ENCODE measurements at places on chromosomes 11 and 22. TPM values are rescaled to one million over a fixed set of nuclear protein-coding genes. Genes with fewer than 3 reads are reported as not detected.

- no peaks in the 10 kb centered on the region for H3K36me3 ChIP-seq
- DNase-seq = no peak
- H3K27me3 ChIP-seq = no peaks in the 10 kb centered on the region
- H3K4me3 ChIP-seq = no peak overlapping the region
- no peak overlapping the region for H3K27ac ChIP-seq
These were observed 38.5 kb upstream of the LRRC4C start for GRCh38 chr11:41497974-41498373.

DNA sequence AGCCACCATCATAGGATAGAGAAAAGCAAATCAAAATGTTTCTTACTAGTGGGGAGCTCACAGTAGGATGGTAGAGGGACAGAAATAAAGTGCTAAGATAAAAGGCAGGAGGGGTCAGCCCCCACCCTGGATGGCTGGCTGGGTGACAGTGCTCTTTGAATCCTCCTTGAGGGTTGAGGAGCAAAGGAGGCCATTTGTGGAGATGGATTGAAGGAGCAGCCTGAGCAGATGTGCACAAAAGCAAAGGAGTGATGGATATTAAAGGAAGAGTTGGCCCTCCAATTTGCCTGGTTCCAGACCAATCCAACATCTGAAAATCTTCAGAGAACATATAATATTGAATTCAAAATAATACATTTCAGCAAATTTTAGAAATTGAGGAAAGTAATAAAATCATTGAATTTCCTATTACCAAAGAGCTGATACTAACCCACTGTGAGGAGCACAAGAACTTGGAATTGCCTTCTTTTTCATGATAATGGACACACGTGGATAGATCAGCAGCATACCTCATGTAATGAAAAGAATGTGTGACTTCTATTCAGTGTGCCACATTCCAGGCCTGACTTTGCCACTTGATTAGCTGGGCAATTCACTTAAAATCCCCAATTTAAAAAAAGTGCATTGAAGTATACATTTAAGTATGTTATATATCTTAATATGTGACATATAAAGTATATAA is 287.0 kb downstream of the FAT3 start:
- DNase-seq = no peak
- no peaks in the 10 kb centered on the region for H3K36me3 ChIP-seq
- no peak overlapping the region for H3K4me3 ChIP-seq
- no peaks in the 10 kb centered on the region for H3K27me3 ChIP-seq
- no peaks in the 10 kb centered on the region for H3K4me1 ChIP-seq

Gene SIAE
- 5.2 TPM for total RNA-seq

Gene OR10D3
- total RNA-seq = not detected

DNA sequence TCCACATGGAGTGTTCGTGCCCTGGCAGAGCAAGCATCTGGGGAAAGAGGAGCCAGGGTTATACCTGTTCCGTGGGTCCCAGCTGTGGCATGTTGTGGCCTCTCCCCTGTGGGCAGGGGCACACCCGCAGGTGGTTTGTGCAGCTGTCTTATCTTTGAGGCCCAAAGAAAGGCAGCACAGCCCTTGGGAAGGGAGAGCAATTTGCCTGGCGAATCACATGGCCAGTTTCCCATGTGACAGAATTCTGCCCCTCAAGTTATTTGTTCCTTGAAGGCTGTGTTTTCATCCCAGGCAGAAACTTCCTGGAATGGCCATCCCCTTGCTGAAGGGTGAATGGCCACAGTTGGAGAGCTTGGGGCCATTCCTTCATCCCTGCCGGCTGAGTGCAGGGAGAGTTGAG is 16.4 kb upstream of the COX8A start:
- H3K27ac ChIP-seq = no peak overlapping the region
- H3K36me3 ChIP-seq = peaks cover 14% of the 10 kb centered on the region
- H3K27me3 ChIP-seq = no peaks in the 10 kb centered on the region
- peaks cover 29% of the 10 kb centered on the region for H3K4me1 ChIP-seq

GRCh38 chr11:9669954-9670353 is 6.1 kb downstream of the SWAP70 start:
- H3K4me3 ChIP-seq = no peak overlapping the region
- DNase-seq = no peak
- H3K27ac ChIP-seq = no peak overlapping the region
- H3K27me3 ChIP-seq = no peaks in the 10 kb centered on the region

- DNase-seq = no peak
- no peaks in the 10 kb centered on the region for H3K36me3 ChIP-seq
- H3K27ac ChIP-seq = no peak overlapping the region
These were observed 13.1 kb downstream of the C11orf96 start for GRCh38 chr11:43955381-43956118.

DNA sequence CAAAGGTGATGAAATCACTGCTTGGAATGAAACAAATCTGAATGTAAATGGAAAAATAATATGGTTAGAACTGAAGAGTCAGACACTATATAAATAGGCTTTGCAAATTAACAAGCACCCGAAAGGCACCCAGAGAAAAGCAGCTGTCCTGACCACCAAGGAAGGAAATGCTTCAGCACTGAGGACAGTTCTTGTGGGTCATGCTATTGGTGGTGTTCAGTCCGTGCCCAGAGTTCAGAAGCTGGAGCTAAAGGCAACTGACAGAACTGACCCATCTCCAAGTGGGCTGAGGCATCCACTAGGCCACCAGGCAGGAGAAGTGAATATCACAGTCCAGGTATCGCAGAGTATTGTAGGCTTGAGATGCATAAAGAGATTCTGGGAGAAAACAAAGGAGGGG is 208.9 kb downstream of the OPCML start:
- DNase-seq = no peak
- H3K36me3 ChIP-seq = no peaks in the 10 kb centered on the region
- H3K4me1 ChIP-seq = no peaks in the 10 kb centered on the region
- no peak overlapping the region for H3K4me3 ChIP-seq
- no peak overlapping the region for H3K27ac ChIP-seq

DNA sequence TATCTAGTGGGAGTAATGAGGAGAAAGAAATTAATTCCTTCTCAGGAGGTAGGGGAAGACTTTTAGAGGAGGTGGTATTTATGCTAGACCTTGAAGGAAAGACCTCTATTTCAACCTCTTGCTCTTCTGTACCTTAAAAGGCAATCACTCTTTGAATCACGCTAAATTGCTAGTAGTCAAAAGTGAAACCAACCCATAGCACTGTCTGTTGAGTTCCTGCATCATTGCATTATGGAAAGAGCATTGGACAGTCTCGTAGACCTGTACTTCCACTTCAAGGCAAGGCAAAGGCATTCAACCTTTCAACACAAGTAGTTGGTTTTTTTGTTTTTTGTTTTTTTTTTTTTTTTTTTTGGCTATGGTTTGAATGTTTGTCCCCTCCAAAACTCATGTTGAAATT is 770.4 kb downstream of the ETS1 start:
- H3K36me3 ChIP-seq = no peaks in the 10 kb centered on the region
- no peaks in the 10 kb centered on the region for H3K4me1 ChIP-seq
- H3K27me3 ChIP-seq = no peaks in the 10 kb centered on the region
- H3K4me3 ChIP-seq = no peak overlapping the region
- no peak for DNase-seq

GRCh38 chr11:43567396-43567975 is 113.1 kb upstream of the HSD17B12 start:
- no peak overlapping the region for H3K4me3 ChIP-seq
- no peak for DNase-seq
- H3K4me1 ChIP-seq = no peaks in the 10 kb centered on the region
- no peak overlapping the region for H3K27ac ChIP-seq

DNA sequence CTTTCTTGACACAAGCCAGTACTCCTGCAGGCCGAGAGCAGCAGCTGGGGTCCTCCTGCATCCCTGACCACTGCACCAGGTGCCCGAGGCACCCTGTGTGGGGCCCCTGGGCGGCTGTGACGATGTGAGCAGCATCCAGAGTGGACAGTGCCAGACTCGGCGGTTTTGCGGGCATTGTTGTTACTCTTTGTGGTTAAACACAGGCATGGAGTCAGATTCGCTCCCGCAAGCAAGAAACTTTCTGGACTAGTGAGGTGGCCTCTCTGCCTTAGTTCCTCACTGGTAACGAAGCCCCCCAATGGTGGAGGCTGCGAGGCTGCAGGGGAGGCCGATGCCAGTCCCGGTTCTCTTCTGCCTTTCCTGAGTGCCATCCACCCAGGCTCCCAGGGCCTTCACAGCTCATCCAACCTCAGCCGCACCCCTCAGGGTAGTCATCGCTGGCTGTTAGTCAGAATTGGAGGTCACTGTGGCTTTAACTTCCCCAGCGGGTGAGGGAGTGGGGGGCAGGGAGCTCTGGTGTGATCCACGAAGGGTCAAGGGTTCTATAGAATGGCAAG is 3.7 kb upstream of the CLDN5 start:
- H3K4me1 ChIP-seq = no peaks in the 10 kb centered on the region
- H3K27me3 ChIP-seq = peaks cover 7% of the 10 kb centered on the region
- H3K36me3 ChIP-seq = no peaks in the 10 kb centered on the region
- no peak overlapping the region for H3K27ac ChIP-seq
- no peak for DNase-seq
- H3K4me3 ChIP-seq = no peak overlapping the region

Gene GVQW3
- 2.5 TPM for total RNA-seq

DNA sequence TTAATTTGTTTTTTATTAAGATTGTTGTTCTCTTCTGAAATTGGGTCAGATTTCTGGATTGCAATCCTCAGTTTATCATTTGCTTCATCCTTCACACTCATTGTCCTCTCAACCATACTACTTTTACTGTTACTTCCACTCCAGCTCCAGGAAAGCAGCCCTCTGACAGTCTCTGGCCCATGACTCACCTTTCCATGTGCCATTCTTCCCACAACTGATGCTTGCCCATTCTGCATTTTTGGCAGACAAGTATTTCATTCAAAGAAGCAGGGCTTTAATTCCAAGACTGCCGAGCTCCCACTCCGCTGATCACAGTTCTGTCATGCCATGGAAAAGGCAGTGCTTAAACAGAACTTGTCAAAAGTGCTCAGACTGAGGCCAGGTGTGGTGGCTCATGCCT is 139.2 kb downstream of the WNT11 start:
- H3K4me1 ChIP-seq = no peaks in the 10 kb centered on the region
- no peaks in the 10 kb centered on the region for H3K27me3 ChIP-seq
- no peak overlapping the region for H3K4me3 ChIP-seq
- no peak for DNase-seq
- no peak overlapping the region for H3K27ac ChIP-seq

Gene PANX3
- total RNA-seq = not detected

Gene LMNTD2
- total RNA-seq = 2.4 TPM

Gene HBG2
- not detected for total RNA-seq

Gene MRGPRF
- total RNA-seq = not detected

Gene SCUBE2
- total RNA-seq = not detected

DNA sequence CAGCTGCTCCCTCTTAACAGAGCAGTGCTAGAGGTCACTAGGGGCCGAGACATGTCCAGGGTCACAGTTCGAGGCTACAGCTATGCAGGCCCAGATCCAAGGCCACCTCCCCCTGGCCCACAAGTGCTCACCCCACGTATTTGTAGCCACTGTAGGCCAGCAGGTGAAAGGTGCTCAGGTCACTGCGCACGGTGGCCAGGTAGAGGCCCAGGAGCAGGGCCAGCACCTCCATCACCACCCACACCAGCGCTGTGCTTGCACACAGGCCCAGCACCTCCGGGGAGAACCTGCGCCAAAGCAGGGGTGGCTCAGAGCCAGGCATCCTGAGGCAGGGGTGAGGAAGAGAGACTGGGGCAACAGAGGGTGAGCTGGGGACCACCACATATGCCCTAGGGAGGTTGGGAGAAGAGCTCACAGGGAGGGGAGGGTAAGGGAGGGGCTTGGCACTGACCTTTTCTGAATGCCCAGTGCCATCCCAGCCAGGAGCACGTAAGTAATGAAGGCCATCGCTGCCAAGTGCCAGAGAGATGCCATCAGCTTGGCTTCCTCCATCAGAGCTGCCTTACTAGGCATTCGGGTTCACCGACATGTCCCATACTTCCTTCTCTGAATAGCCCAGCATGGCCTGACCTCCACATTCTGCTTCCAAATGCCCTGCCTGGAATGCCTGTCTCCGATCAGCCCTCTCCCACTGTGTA is 3.5 kb downstream of the YIF1A start:
- no peaks in the 10 kb centered on the region for H3K36me3 ChIP-seq
- peaks cover 44% of the 10 kb centered on the region for H3K4me1 ChIP-seq
- no peaks in the 10 kb centered on the region for H3K27me3 ChIP-seq
- H3K4me3 ChIP-seq = no peak overlapping the region

Gene KRTAP5-11
- not detected for total RNA-seq

Gene IFITM1
- total RNA-seq = 75.9 TPM

DNA sequence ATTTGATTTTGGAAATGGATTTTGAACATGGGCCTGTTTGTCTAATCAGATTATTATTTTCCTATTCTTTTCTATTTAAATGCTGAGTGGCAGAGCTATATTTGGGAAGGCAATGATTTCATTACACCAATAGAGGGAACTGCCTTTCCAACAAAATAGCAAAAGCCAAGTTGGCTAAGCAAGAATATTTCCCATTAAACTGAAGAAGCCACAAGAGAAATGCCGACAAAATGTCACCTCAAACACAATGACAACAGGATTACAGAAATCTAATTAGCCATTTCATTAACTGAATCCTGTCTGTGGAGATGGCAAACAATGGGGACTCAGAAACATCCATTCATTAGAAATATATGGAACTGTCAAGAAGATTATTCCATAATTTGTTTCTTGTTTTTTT is 1593.1 kb upstream of the RAG2 start:
- no peaks in the 10 kb centered on the region for H3K4me1 ChIP-seq
- H3K27me3 ChIP-seq = no peaks in the 10 kb centered on the region
- H3K36me3 ChIP-seq = no peaks in the 10 kb centered on the region
- no peak for DNase-seq

Gene RELT
- total RNA-seq = 23.4 TPM

Gene OR5D13
- not detected for total RNA-seq

- no peaks in the 10 kb centered on the region for H3K36me3 ChIP-seq
- H3K4me1 ChIP-seq = no peaks in the 10 kb centered on the region
- H3K27ac ChIP-seq = no peak overlapping the region
- no peak overlapping the region for H3K4me3 ChIP-seq
- no peaks in the 10 kb centered on the region for H3K27me3 ChIP-seq
These were observed 13.2 kb upstream of the SYT8 start for GRCh38 chr11:1821562-1821961.

Gene FIBIN
- total RNA-seq = not detected

DNA sequence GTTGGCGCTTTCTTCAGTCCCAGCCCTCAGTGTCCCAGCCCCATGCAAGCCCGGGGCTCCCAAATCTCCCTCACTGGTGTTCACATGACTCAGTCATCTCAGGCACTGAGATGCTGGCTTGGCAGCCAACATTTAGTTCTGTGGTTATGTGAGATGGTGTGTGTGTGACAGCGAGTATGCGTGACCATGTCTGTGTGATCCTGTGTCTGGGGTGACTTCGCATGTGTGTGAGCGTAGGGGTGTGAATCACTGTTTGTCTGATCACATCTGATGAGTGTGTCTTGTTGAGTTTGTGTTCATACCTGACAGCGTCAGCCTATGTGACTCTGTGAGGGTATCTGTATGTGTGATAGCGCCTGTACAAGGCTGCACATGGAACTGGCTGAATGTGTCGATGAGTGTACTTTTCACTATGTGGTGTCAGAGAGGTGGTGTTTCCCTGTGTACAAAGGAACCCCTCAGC is 16.2 kb downstream of the CREB3L1 start:
- H3K4me1 ChIP-seq = peaks cover 9% of the 10 kb centered on the region
- peaks cover 3% of the 10 kb centered on the region for H3K27me3 ChIP-seq
- H3K36me3 ChIP-seq = no peaks in the 10 kb centered on the region
- no peak for DNase-seq

Gene SAA4
- total RNA-seq = not detected

GRCh38 chr11:130206141-130206540 is 46.6 kb downstream of the ST14 start:
- H3K27me3 ChIP-seq = no peaks in the 10 kb centered on the region
- H3K27ac ChIP-seq = no peak overlapping the region
- H3K4me3 ChIP-seq = no peak overlapping the region
- no peaks in the 10 kb centered on the region for H3K4me1 ChIP-seq
- H3K36me3 ChIP-seq = no peaks in the 10 kb centered on the region

Measured in CD8-positive, alpha-beta memory T cell (primary cell).